WTC11 (cell line): ENCODE measurements at places on chromosomes 6 and 20. TPM values are rescaled to one million over a fixed set of nuclear protein-coding genes. Genes with fewer than 3 reads are reported as not detected.

GRCh38 chr6:135418040-135418760, 79.3 kb downstream of the AHI1 start:
- no peak for DNase-seq

DNA sequence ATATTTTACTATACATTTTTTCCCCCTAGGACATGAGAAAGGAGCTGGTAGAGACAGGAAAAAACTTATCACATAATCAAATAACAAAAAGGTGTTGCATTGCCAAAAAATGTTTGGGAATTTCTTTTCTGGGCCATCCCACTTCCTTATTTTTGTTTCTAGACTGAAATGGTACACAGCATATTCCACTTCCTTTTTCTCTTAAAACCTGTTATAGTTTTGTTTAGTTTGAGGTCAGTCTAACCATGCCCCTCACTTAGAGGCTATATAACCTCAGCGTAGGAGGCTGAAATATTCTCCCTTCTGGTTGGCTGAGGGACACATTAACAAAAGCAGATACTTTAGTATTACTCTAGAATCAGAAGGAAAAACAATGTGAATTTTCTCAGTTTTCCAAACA, 323.9 kb downstream of the GJA1 start:
- no peak for DNase-seq

- no peak for DNase-seq
Observed at GRCh38 chr20:21656308-21657067, 49.0 kb upstream of the PAX1 start.

GRCh38 chr6:13990796-13991195, 66.0 kb downstream of the RNF182 start:
- no peak for DNase-seq

GRCh38 chr6:166905505-166906134, 50.7 kb downstream of the RNASET2 start:
- no peak for DNase-seq

GRCh38 chr6:132675002-132675401, 16.0 kb upstream of the TAAR1 start:
- no peak for DNase-seq

GRCh38 chr6:100259865-100260264, 204.9 kb downstream of the SIM1 start:
- DNase-seq: no peak

DNA sequence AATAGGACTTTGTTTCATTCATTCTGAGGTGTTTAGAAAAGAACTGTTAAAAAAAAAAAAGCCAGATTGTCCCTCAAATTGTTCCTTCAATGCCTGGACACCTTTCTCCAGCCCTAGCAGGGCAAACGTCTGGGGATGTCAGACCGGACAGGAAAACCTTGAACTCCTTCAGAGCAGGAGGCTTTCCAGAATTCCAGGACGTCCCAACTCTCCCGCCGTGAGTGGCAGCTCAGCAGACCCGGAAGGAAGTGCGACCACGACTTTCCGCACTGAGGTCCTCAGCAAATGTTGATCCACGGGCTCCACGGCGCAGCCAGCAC, 139.1 kb downstream of the DLL1 start:
- DNase-seq: no peak

CRISP2 gene
- total RNA-seq: not detected in 3 replicates

ABT1 gene
- total RNA-seq: 21.0 to 22.1 TPM (median 21.6 TPM) in 3 replicates

BTN1A1 gene
- 0.14 to 0.15 TPM in 2 of 3 replicates, not detected in the other for total RNA-seq

UBE2C gene
- 249 to 251 TPM (median 249 TPM) in 3 replicates for total RNA-seq

LY6G5B gene
- total RNA-seq: 10.7 to 15.7 TPM (median 11.0 TPM) in 3 replicates
